NCI-H2171 treated with DMSO at 0.1 percent for 48 hours (cell line): ENCODE measurements at places on chromosomes 2 and 18.

GRCh38 chr2:120468136-120468535 is 122.2 kb downstream of the INHBB start:
- no peak for DNase-seq

- DNase-seq: no peak
Observed at GRCh38 chr18:64674694-64675093, 525.8 kb upstream of the LINC00305 start.

- DNase-seq: no peak
Observed at GRCh38 chr18:3451989-3452749, 2.2 kb downstream of the TGIF1 start.

GRCh38 chr2:162243294-162243693 is at the start of gene FAP:
FAP (minus strand) TSS chr2:162243445; CDS start chr2:162243327, 118 bp downstream.
- no peak for DNase-seq

DNA sequence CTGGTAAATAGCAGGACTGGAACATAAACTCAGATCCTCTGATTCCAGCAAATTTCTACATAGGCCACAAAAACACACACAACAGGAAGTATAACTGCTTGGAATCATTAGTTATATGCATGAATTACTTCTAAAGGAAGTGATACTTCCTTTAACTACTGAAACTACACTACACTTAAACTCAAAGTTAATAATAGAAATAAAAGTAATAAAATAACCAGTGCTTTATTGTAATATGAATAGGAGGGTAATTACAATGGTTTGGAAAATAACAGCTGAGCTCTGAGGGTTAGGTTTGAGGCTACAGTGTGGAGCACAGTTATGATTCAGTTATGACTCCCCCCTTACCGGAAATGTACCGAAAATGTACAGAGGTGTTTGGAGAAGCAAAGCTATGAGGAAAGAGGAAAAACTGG is 18.5 kb upstream of the POLI start:
- DNase-seq: no peak

- no peak for DNase-seq
Observed at GRCh38 chr2:77325395-77325794, 196.8 kb downstream of the LRRTM4 start.

- DNase-seq: no peak
Observed at GRCh38 chr18:48750485-48751175, 200.1 kb downstream of the SMAD7 start.

DNA sequence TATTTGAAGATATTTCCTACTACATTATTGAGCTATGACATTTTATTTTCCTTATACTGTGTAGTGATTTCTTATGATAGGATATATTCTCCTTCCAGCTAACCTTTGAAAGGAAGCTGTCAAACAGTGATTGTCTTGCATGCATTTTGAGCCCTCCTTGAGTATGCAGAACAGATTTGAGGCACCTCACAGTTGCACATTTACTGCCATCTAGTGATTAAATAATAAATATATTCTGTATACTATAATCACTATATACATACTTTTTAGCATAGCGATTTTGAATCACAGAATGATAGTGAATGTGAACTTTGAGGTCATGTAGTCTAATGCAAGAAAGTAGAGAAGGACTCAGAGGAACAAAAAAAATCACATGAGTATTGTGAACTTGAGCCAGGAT is 268.4 kb upstream of the CDH19 start:
- DNase-seq: peak; percentile 54

- no peak for DNase-seq
Observed at GRCh38 chr18:61891271-61891670, 1.5 kb downstream of the RNF152 start.

DNA sequence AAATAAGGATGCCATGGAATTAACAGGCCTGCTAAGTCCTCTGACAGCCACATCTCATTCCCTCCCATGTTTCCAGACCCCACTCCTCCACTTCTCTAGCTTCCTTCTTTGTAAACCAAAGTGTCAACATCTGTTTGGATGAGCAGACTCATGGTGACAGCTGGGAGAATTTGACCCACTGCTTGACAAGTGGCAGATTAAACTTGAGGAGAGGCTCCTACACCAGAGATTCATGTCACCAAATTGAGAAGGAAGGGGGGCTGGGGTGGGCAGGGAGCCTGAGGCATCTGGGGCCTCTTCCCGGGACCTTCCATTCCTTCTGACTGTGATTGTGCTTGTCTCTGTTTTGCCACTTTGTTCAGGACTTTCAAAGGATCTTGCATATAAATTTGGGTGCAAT is 41.0 kb upstream of the IGFBP5 start:
- DNase-seq: peak; percentile 69

GRCh38 chr2:25806941-25807340 is 71.3 kb downstream of the ASXL2 start:
- no peak for DNase-seq

GRCh38 chr2:2507417-2507997 is 176.4 kb upstream of the MYT1L start:
- no peak for DNase-seq

- no peak for DNase-seq
Observed at GRCh38 chr2:134628453-134628852, 90.3 kb downstream of the TMEM163 start.

GRCh38 chr2:3099145-3099859 is 278.3 kb downstream of the EIPR1 start:
- DNase-seq: no peak

DNA sequence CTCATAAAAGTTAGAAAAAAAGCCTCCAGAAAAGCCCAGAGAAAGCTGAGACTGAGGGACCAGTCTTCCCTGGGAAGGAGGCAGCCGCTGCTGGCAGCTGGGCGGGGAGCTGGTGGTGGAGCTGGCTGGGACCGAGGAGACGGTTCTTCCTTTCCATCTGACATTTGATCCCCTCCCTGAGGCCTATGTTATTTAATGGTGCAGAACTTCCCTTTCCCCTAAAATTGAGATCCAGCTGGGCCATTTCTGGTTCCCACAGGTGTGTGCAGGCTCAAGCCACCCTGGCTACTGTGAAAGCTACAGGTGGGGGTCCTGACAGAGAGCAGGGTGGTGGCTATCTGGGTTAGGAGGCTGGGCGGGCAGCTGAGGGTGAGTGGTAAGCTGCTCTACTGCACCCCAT is 81.5 kb upstream of the FZD7 start:
- DNase-seq: peak; percentile 88

GRCh38 chr2:222554517-222554916 is 101.4 kb downstream of the FARSB start:
- no peak for DNase-seq

DNA sequence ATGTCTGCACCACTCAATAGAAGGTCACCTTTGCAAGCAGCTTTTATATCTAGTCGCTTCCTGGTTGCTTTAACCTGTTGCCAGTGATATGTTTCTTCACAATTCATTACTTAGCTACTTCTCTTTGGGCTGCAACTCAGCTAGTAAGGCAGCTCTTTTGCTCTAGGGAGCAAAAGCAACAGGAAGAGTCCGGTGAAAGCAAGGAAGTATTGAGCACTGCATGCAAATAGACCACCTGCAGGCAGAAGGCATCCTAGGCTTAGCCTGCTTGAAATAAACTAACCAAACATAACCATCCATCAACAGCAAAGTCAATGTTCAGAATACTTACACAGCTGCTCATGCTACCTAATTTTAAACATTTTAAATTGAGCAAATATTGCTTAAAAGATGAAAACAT is 529.2 kb upstream of the LINC00305 start:
- no peak for DNase-seq

DNA sequence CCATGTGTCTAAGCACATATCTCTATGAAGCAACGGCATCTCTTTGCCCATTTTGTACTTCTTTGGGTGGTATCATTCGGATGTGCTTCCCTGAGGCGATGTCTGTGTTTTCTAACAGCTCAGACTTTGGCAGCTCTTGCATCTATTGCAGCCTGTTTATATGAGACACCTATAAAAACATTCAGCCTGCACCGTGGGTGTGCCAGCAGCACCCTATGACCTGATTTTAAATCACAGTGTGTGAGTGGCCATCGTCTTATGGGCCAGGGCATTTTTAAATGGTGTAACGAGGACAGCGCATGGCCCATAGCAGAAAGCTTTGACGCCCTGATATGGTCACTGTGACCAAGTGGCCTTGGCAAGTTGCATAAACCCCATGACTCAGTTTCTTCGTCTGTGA is 12.9 kb downstream of the NPAS2 start:
- DNase-seq: no peak

DNA sequence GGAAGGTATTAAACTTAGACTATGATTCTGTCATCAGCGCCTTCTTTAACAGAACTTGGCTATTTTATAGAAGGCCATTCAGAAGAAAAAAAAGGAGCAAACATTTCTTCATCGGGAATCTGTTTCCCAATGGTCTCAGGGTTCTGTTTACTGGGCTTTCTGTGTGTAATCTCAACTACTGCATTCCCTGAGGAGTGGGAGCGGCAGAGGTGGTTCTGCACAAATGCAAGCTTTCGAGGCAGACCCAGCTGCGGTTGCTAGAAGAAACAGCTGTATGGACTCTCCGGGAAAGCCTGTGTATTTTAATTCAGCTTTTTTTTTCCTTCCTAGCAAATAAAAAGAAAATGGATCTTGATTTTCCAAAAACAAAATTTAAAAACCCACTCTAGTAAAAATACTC is 250.7 kb downstream of the NAPG start:
- DNase-seq: no peak

DNA sequence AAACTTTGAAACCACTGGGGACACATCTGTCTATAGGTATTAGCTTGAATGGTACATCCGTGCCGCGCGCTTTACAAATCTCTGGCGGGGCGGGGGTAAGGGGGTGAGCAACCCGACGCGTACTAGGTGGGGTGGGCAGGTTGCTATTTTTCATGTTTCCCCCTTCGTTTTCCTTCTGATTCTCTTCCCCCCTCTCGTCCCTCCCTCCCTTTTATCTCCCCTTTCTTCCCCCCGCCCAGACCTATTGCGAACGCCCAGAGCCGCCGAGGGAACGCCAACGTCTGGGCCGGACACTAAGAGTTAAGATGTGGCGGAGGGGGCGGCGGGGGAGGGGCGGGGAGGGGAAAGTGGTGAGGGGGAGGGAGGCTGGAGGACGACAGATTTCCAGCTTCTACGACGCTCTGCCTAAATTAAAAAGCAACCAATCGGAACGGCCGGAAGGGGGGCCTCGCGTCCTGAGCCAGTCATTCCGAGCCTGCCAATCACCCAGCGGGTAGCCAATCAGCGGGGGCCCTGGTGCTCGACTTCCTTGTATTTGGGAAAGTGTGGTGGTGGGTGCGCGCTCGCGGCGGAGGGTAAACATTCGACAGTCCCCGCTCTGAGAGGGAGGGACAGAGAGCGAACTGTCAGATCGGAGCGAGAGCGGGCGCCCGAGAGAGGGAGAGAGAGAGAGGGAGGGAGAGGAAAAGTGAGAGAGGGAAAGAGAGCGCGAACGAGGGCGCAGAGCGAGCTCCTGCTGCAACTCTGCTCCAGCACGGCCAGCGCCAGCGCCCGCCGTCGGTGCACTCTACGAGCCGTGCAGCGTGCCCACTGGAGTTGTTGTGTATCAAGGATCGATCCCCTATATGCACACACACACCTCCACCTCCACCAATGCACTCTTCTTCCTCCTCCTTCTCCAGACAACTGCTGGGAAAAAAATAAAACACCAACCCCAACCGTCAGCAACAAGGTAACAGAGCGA is at the start of gene POU3F3:
Gene POU3F3, plus strand, starts transcription at position 582 of the 964 bp plus-strand sequence. CDS start 1,396 bp downstream, outside the sequence.
- no peak for DNase-seq

- DNase-seq: no peak
Observed at GRCh38 chr2:155381436-155381835, 682.9 kb downstream of the KCNJ3 start.

DNA sequence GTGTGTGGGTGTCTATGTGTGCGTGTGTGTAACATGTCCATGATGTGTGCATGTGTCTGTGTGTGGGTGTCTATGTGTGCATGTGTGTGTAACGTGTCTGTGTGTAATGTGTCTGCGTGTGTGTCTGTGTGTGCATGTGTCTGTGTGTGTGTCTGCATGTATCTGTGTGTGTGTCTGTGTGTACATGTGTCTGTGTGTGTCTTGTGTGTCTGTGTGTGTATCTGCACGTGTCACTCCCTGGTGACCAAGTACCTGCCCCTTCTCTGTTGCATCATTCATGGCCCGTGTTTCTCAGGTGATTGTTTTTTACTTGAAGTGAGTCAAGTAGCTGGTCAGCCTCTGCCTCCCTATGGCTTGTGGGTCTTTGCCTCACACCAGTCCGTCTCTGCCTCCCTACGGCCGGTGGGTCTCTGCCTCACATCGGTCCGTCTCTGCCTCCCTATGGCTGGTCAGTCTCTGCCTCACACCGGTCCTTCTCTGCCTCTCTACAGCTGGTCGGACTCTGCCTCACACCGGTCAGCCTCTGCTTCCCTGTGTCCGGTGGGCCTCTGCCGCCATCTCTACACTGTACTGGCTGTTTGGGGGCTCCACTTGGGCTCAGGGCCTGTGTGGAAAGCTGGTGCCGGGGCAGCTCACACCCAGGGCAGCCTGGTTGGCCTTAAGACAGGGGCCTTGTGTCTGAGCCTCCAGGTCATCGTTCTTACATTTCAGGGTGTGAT is 31.6 kb downstream of the KCNG2 start:
- no peak for DNase-seq

DNA sequence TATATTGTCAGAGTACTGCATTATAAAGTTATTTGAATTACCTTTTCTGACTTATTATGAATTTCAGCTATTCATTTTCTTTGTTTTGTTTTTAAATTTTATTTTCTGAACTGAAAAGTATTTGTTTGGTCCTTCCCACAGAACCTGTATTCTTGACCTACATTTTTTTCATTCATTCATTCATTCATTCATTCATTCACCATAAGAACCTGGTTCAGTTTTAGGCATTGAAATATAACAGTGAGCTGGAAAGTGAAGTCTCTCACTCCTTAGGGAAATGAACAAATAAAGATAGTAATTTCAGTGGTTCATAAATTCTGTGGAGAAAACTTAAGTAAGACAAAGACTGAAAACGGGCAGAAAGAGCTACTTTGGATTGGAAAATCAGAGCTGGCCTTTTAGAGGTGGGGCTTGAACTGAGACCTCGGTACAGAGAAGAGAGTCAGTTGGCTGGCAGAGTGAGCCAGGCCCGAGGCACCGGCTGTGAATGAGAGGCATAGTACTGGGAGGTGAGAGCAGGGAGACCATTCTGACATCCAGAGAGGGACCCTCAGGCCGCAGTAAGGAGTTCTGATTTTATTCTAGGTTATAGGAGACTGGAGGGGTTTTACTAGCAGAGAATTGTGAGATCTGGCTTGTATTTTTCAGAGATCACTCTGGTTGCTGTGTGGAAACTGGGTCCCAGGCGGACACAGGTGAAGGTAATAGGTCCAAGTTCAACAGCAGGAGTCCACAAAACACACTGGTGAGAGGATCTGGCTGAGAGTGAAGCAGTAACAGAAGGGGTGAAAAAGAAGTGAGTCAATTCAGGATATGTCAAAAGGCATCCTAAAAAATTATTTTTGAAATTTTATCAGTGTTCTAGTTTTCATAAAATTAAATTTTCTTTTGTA is 75.8 kb upstream of the FN1 start:
- no peak for DNase-seq

GRCh38 chr2:16252251-16252650 is 311.9 kb downstream of the MYCN start:
- DNase-seq: no peak

- DNase-seq: no peak
Observed at GRCh38 chr2:172300851-172301250, 126.5 kb upstream of the ITGA6 start.
